ENCODE measurements at places on chromosomes 11 and 22.
A peak's percentile ranks its signal among the peaks of the same experiment; 100 is the strongest.

DNA sequence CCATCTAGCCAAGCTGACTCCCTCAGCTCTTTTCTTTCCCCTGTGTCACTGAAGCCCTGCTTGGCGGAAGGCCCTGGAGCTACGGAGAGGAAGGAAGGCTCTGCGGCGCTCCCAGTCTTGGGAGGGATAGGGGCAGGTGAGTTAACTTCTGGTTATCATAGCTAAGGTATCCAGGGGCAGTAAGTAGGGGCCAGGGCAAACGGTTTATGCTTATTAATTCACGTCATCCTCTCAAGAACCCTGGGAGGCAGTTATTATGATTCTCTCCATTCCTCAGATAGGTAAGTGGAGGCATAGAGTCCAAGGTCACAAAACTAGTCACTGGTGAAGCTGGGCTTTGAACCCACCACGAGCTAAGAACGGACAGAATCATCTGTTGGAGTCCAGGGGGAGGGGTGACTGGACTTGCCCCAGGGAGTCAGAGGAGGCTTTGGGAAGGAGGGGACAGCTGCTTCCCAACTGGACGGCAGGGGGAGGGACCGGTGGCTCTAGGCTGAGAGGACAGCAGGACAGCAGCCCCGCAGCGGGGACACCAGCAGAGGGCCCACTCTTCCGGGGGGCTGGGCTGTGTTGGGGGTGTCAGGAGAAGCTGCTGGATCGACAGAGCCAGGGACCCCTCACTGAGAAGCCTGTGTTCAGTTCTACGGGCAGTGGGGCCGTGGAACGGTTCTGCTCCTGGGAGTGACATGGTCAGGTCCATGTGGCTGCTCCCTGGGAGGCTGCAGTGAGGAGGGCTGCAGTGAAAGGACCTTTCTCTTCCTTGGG lies 3.5 kb downstream of the BAIAP2L2 start:
- DNase-seq: no peak

DNA sequence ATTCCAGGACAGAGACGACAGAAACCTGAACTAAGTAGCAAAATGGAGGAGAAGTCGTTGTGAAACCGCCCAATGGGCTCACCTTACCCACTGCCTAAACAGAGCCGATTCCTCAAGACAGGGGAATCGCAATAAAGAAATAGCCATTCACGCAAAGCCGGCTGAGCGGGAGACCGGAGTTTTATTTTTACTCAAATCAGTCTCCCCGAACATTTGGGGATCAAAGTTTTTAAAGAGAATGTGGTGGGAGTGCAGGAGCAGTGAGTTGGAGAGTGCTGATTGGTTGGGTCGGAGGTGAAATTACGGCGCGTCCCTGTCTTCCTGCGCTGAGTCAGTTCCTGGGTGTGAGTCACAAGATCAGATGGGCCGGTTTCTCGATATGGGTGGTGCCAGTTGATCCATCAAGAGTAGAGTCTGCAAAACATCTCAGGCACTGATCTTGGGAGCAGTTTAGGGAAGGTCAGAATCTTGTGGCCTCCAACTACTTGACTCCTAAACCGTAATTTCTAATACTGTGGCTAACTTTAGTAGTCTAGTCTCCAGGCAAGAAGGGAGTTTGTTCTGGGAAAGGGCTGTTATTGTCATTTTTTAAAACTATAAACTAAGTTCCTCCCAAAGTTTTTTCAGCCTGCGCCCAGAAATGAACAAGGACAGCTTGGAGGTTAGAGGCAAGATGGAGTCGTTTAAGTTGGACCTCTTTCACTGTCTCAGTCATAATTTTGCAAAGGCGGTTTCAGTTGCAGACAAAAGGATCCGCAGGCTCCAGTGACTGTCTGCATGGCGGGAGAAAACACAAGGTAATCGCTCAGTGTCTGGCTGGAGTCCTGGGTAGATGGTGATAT lies 34.1 kb downstream of the OR4D9 start:
- DNase-seq: no peak

DNA sequence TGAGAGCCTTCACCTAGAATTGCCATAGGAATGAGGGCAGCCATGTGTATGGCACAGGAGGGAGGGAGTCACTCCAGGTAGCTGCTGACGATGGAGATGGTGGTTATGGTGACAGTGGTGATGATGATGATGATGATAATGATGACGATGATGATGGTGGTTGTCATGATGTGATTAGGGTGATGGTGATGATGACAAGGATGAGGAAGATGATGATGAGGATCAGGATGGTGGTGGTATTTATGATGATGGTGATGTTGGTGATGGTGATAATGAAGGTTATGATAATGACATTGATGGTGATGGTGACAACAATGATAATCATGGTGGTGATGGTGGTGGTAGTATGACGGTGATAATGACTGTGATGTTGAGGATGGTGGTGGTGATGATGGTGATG lies 1130.5 kb downstream of the BRD1 start:
- DNase-seq: no peak

- peak; percentile 5 for DNase-seq
Measured at GRCh38 chr11:130631119-130631518, 182.7 kb downstream of the ADAMTS15 start.

- no peak for DNase-seq
Measured at GRCh38 chr22:19052941-19053541, 69.2 kb downstream of the DGCR2 start.

- DNase-seq: no peak
Measured at GRCh38 chr11:83691451-83691950, 405.3 kb upstream of the CCDC90B start.

- peak; percentile 74 for DNase-seq
Measured at GRCh38 chr22:50250555-50251476, at the start of gene HDAC10. Gene HDAC10 (minus strand): TSS chr22:50251265. CDS start chr22:50251032, 233 bp downstream.

DNA sequence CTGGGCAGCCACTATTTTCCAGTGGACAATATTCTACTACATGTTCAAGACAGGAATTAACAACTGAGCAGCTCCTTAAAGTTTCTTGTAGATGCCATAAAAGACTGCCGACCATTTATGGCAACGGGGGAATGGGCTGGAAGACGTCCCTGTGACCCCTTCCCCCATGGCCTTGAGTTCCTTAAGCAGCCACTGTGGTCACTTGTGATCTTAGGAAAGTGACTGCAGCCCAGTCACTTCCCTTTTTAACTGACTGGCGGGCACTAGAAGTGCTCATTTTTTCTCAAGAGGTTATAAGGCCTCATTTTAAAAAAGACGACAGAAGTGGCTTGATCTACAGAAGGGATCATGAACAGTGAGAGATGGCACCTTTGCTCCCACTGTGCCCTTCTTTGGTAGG lies 153.2 kb upstream of the NARS2 start:
- DNase-seq: no peak

DNA sequence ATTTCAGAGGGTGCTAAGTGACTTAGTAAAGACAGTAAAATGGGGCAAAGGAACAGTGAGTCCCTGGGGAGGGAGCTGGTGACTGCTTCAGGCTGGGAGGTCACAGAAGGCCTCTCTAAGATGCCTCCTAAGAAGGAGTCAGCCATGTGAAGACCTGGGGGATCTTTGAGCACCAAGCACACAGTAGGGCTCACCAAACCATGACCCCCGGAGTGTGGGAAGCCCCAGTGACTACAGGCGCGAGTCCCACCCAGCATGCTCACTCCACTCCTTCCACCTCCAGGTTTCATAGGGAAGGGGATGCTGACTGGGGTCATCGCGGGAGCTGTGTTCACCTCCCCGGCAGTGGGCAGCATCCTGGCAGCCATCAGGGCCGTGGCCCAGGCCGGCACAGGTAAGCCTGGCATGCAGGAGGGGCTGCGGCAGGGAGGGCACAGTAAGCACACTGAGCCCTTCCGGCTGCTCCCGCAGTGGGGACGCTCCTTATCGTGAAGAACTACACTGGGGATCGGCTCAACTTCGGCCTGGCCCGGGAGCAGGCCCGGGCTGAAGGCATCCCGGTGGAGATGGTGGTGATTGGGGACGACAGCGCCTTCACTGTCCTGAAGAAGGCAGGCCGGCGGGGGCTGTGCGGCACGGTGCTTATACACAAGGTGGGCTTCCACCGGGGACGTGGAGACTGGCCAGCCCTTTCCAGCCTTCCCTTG lies 5.9 kb downstream of the TKFC start:
- no peak for DNase-seq

DNA sequence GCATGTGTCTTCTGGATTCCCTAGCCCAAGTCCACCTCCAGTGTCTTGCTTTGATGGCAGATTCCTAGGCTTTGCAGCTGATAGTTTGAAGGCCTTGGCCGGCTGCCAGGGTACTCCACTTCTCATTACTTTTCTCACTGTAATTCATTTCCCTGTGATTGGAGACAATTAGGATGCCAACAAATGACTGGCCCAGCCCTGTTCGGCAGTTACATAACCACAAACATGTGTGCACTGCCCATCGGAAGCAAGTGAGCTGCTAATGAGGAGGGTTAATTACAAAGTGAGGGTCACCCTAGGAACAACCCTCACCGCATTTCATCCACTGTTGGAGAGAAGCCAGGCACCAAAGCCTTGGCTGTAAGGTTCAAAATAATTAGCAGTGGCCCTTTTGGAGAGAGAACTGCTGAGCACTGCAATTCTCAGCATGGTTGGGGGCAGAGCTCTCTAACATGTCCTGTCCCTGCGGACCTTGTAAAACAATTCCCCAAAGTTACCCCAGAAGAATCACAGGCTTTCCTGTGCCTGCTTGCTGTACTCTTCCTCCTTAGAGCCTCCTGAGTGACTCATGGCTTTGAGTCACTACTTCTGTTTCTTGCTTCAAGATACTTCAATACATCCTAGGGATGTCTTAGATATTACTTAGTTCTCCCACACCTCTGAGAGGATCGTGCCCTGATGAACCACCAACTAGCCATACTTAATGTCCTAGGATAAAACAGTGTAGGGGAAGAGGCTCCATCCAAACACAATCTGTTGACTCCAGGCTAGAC lies 109.7 kb upstream of the GALNT18 start:
- DNase-seq: no peak

DNA sequence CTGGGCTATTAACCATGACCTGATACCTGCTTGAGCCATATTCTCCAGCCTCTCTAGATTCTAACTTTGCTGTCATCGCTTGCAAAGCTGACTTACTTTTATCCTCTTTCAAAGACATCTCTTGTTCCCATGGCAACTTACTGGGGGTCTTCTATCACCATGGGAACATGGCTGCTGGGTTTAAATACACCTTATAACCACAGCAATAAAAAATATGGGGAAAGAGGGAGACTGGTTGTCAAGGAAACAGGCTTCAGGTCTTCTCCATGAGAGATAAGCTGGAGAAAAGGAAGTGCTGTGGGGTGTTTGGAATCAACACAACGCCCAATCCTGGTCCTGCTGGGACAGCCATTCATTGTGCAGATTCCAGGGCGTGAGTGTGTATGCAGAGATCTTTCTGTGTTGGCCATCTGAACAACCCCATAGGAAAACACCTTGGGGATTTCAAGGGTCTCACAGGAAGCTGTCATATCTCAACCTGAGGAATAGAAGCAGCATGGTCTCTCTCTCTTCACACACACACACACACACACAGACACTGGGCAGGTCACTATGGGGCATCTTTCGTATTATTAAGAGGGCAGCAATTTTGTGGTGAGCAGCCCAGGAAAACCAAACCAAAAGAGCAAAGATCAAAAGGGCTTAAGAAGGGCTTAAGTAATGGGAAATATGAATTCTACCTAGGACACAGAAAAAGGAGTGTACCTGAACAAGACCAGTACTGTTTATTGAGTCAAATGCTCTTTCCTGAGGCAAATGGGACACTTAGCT lies 344.7 kb upstream of the NCAM1 start:
- no peak for DNase-seq

DNA sequence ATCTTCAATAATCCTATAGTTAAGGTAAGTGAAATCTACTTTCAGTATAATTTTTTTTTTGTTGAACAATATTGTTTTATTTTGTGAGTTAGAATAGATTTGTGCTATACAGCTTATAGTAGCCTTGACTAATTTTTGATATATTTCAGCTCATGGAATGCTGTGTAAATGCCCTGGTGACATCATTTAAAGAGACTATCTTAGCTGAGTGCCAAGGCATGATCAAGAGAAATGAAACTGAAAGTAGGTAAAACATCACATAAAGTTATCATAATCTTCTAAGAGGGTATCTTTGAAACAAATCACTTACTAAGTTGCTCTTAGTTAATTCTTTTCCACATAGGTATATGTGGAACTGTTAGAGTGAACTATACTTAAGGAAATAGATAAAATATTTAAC lies 51.4 kb upstream of the ACAT1 start:
- no peak for DNase-seq

GRCh38 chr11:45021692-45022141 lies 71.0 kb upstream of the TP53I11 start:
- DNase-seq: no peak

- no peak for DNase-seq
Measured at GRCh38 chr22:37370306-37370979, 56.8 kb downstream of the ELFN2 start.

DNA sequence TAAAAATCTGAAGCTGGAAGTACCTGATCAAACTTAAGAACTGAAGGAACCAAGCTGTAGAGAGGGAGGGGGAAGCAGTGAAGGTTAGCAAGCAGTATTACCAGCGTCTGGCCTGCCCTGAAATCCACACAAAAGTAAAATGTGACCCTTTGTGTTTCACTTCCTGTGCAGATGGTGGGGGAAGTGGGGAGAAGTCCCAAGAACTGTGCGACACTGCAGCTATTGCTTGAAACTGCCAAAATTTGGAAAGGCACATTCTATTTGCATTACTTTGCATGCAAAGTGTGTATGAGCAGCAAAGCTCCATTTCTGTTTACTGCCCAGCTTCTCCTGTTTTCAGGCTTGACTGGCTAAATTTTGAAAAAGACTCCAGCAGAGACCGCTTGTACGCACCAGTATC lies 72.1 kb upstream of the BMAL1 start:
- no peak for DNase-seq

GRCh38 chr11:57179681-57180080 lies 2.1 kb upstream of the LRRC55 start:
- DNase-seq: no peak

DNA sequence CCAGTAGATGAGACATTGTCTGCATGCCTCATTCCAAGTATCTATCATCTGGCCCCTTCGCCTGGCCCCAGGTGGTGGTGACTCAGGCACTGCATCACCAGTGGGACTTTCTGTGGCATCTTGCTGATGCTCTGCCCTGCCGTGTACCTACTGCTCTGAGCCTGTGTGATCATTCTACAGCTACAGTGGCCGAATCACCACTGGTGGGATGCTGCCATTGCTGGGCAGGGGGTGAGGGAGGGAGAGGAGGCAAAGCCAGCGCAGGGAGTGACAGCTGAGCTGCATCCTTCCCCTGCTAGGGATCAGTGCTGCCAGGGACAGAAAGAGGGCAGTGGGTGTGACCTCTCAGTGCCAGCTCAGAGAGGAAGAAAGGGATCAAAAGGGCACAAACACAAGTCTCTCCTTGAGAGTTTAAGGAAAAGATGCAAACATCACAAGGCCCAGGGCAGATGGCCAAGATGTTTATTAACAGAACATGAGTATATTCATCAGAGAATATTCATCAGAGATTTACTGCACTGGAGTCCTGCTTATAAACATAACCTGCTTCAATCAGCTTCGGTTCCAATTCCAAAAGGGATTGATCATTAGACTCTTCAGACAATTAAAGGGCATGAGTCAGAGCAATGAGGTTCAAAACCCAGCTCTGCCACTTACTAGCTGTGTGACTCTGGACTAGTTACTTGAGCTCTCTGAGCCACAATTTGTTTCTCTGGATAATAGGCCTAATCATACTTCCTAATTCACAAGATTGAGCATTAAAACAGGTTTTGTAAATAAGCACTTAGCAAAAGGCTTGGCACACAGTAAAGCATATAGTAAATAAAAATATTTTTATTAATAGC lies 109.8 kb downstream of the NAT10 start:
- DNase-seq: peak; percentile 73
